ENCODE measurements at places on chromosomes 4 and X.
A peak's percentile ranks its signal among the peaks of the same experiment; 100 is the strongest.

- no peak for DNase-seq
Measured at GRCh38 chrX:111041018-111041462, 55.0 kb upstream of the PAK3 start.

DNA sequence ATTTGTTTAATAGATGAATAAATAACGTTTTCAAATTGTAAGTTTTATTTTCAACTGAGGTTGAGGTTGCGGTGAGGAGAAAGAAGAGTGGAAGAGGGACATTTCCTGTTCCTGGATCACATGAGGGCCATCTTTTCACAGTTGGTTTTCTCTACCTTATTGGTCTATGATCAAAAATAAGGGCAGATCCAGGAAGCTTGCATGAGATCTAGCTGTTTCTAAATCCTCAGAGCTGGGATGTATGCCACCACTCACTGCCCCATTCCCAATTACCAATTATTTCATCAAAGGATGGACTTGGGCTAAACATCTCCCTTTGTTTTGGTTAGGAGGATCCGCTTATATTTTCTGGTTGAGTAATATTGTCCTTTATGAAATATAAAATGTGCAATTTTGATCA lies 104.8 kb upstream of the TLL1 start:
- no peak for DNase-seq

- DNase-seq = no peak
Measured at GRCh38 chr4:10078481-10079233, 37.9 kb downstream of the WDR1 start.

DNA sequence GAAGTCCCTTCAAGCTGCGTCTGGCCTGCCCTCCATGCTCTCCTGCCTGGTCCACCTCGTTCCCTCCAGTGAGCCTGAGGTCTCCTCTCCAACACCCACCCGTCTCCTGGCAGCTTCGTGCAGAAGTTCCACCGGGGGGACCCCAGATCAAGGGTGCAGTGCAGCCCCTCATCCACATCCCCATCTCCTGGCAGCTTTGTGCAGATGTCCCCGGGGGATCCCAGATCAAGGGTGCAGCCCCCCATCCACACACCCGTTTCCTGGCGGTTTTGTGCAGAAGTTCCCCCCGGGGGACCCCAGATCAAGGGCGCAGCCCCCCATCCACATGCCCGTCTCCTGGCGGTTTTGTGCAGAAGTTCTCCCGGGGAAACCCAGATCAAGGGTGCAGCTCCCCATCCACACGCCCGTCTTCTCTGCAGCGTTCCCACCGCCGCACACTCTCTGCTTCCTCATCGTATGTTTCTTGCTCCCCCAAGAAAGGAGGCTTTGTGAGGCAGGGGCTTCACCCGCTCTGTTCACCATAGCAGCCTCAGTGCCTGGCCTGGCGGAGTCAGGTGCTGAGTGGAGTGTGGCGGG lies 35.7 kb downstream of the PIGG start:
- no peak for DNase-seq

- no peak for DNase-seq
Measured at GRCh38 chrX:137431693-137432488, 134.0 kb upstream of the ZIC3 start.

- no peak for DNase-seq
Measured at GRCh38 chr4:90293320-90293719, 166.1 kb downstream of the CCSER1 start.

GRCh38 chr4:177246641-177247584 lies 62.8 kb upstream of the NEIL3 start:
- no peak for DNase-seq

DNA sequence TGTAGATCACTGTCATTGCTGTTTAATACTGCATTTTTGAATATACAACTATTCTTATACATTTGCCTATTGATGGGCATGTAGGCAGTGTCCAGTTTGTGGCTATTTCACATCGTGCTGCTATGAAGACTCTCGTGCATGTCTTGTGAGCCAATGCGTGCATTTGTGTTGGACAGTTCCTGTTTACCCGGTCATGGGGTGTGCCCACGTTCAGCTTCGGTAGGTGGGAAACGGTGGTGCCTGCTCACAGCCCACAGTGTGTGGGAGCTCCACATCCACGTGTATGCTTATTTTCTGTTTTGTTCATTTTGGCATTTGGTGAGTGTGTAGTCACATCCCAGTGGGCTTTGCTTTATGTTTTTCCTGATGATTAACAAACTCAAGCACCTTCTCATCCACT lies 19.7 kb upstream of the RNF212 start:
- DNase-seq = no peak

- DNase-seq = no peak
Measured at GRCh38 chr4:40990899-40991265, 223.5 kb downstream of the APBB2 start.

DNA sequence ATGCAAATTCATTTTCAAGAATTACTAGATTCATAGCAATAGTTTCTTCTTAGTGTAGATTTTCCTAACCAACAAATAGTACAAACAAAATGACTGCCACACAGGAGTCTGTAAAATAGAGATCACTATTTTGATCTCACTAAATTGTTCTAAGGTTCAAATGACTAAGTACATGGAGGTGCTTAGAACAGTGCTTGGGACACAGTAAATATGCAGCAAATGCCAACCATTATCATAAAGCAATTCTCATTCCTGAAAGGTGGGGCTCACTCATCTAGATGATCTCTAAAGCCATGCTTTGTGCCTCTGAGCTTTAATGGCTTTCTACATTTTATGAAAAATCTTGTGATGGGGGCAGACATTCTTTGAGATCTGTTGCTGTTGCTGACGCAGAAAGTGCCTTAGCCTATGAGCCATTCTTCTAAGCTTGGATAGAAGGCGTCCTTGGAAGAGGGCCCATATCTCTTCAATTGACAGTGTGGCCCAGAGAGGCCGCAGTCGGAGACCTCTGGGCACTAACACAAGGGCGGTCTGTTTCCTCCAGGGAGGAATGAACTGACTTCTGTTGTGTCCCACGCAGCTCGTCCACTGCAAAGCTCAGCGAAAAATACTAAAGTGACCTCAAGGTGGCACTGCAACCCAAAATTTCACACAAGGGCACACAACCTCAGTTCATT lies 23.5 kb downstream of the TLR10 start:
- DNase-seq = peak; percentile 44

DNA sequence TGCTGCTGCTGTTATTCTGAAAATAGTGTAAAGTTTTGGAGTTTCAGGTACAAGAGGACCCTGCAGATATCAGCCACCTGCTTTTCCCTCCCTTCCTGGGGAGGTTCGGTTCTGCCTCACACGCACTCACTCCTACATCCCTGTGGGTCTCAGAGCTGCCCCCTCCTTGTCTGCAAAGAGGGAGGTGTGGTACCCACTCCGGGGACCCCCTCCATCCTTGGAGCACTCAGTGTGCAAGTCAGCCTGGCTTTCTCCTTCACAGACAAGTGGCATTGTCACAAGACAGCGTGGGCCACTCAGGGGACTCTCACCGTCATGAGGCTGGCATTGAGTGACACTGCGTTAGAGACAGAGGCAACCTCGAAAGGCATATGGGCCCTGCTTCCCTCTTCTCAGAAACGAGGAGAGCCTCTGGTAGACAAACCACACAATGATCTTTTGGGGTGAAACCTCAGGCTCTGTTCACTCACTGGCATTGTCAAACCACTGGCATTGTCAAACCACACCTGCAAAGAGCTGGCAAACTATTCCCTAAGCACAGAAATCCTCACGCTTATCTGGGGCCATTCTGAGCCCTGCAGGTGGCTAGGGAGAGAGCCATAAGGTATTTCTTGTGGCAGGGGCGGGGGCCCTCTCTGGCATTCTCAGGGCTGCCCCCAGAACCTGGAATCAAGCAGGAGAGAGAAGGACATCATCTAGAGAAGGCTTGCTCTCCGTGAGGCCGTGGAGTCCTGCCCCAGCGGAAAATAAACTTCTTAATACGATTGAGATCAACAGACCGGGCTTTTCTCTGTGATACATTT lies 285.0 kb downstream of the SHOX start:
- no peak for DNase-seq

- DNase-seq = no peak
Measured at GRCh38 chr4:75179510-75179909, 246.6 kb downstream of the PARM1 start.

DNA sequence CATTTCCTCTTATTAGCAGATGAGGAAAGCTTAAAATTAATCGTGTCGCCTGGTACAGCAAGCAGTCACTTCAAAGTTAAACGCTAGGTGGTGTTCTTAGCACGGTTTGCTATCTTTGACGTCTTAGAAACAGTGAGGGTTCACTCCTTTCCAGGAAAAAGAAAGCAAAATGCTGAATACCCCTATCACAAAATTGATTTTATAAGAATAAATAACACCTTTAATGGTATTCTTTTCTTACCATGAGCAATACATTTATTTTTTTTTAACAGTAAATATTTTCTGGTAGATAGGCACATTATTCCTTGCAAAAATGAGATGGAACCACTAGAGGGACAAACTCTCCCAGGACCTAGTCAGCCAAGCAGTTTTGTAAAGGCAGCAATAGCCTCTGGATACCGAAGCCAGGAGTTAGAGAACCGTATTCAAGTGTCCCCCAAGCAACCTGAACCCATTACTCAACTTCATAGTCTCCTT lies 153.9 kb downstream of the KDR start:
- no peak for DNase-seq

DNA sequence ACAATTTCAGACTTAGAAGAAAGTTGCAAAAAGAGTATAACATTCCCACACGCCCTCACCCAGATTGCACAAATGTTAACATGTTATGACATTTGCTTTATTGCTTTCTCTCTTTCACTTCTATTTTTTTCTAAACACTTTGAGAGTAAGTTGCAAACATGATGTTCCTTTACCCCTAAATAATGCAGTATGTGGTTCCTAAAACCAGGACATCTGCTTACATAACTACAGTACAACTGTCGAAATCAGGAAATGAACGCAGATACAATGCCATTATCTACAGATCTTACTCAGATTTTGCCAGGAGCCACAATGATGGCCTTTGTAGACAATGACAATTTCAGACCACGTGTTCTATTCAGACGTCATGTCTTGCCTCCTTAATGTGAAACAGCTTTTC lies 22.4 kb downstream of the SH3TC1 start:
- no peak for DNase-seq

DNA sequence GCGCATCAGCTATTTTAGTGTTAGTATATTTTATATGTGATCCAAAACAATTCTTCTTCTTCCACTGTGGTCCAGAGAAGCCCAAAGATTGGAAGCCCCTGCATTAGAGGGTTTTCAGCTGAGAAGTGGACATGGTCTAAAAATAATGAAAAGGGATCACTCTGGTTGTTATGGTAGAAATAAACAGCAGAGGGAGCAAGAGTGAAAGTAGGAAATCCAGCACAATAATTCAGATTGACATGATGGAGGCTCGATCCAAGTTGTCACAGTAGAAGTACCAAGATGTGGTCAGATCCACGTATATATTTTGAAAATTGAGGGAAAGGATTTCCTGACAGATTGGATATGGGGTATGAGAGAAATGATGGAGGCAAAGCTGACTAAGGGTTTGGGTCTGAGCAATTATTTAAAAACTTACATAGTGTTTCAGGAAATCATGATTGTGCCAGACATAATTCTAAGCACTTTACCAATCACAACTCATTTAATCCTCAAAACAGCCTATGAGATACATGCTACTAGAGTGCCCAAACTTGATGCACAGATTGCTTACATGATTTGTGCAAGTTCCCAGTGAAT lies 17.0 kb upstream of the TMEM144 start:
- DNase-seq = no peak

GRCh38 chrX:38552721-38553120 lies 8.6 kb upstream of the TSPAN7 start:
- no peak for DNase-seq

DNA sequence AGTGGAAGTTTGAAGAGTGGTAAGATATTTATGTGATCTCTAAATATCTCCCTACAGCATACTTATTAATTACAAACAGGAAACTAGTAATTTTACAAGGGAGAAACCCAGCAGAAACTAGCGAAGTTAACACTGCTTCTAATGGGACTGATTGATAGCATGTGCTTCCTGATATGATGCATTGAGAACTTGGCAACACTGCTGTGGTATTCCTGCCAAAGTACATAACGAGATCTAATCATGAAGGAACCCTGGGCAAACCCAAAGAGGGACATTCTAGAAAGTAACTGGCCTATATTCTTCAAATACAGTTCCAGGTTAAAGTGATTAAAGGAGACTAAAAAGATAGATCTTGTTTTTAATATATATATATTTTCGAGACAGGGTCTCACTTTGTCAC lies 4.6 kb upstream of the GPR34 start:
- DNase-seq = no peak

DNA sequence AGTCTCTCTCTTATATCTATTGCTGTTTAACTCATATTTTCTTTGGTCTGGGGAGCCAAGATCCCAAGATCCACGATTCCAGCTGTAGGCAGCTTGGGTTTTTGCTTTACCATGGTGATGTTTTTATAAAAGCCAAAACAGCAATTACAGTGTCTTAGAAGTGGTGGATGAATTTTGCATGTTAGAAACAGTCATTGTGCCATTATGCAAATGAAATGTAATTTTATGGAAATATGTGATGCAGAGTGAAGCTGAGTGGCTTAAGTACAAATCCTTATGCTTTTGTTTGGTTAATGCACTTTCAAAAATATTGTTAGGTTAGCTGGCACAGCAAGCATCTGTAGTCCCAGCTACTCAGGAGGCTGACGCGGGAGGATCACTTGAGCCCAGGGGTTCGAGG lies 32.8 kb upstream of the PTTG2 start:
- no peak for DNase-seq

- no peak for DNase-seq
Measured at GRCh38 chr4:15653864-15654592, 1.1 kb downstream of the FBXL5 start.

DNA sequence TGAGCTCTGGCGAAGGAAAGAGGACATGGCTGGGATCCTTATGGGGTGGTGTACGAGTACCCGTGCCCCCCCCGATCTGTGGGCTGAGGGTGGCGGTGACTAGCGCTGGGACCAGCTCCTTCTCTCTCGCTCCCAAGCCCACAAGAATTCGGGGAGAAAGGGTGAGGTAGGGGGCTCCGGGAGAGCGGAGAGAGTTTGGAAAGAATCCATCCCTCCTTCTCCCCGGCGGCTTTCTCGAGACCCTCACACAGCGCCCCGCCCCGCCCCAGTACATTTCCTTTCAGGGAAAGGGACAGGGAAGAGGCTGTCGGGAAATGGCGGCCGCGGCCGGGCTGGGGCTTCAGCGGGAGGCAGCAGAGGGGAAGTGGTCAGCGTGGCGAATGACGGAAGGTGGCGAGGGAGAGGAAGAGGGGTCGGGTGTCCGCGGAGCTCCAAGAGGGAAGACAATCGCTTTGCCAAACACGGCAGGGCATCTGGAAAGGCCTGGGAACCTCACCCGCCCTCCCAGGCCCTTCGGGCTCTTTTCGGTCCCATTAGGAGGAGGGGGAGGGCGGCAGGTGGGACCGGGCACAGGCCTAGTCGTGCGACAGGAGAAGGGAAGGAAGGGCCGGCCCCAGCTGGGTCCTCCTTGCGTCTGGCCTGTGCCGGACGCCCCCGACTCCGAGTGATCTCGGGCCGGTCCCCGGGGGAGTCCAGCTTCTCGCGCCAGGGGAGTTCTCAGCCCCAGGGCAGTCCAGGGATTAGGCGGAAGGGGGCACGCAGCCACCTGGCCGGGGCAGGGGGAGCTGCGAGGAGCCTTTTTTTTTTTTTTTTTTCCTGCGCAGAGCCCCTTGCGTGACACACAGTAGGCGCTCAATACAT lies 10.2 kb downstream of the HNRNPH2 start:
- DNase-seq = no peak

Data from stimulated activated CD4-positive, alpha-beta T cell treated with anti-CD3 and anti-CD28 coated beads, TNF-alpha, amount 100 ng/mL, for 4 hours (primary cell).